Activated CD8-positive, alpha-beta memory T cell treated with anti-CD3 and anti-CD28 coated beads for 24 hours (primary cell): ENCODE measurements at places on chromosomes 7 and 10.

DNA sequence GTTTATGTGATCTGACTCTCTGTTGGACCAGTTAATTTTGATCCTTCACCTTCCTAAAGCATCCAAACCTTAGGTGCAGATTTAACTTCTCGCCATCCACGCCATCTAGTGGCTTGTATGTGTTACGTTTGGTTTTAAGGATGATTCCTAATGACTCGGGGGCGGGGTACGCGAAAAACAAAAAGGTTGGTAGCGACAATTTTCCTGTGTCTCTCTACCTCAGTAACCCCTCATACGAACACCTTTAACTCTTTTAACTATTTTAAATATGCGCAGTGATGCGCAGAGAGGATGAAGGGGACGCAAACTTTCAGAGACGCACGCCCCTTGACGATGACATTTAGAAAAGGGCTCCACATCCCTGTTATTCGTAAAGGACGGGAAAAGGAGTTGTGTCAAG lies 714 bp upstream of the KCND2 start:
- no peak for DNase-seq

DNA sequence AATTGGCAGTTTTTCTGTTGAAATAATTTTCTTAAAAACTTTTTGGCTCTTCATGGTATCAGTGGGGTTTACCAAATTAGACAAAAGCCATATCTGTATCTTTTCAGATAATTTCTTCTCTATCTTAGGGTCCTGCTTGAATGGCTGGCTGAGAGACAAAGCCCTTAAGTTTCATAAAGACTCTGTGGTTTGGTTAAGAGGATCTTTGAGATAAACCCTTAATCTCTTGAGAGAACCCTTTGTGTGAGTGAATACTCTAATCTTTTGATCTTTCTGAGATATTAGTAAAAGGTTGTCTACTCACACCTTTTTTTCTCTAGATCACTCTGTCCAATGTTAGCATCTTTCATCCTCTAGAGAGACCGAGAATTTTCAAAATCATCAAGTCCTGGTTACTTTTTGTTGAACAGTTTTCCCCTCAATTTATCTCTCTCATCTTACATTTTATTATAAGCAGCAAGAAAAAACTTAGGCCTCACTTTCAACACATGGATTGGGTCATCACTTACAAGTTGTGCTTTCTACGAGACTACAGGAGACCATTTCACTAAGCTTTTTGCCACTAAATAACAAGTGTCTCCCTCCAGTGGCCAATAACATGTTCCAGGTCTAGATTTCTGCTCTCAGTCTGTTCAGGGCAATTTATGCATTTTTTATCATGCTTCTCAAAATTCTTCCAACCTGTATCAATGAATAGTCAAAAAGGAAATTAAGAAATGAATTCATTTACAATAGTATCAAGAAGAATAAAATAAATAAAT lies 28.4 kb downstream of the DNAJC9 start:
- DNase-seq = no peak

GRCh38 chr7:133139350-133139749 lies 57.5 kb upstream of the CHCHD3 start:
- no peak for DNase-seq

GRCh38 chr10:7662522-7662921 lies 4.2 kb downstream of the ITIH5 start:
- DNase-seq = no peak

GRCh38 chr10:14971867-14972448 lies 12.8 kb downstream of the MEIG1 start:
- DNase-seq = peak; percentile 75

DNA sequence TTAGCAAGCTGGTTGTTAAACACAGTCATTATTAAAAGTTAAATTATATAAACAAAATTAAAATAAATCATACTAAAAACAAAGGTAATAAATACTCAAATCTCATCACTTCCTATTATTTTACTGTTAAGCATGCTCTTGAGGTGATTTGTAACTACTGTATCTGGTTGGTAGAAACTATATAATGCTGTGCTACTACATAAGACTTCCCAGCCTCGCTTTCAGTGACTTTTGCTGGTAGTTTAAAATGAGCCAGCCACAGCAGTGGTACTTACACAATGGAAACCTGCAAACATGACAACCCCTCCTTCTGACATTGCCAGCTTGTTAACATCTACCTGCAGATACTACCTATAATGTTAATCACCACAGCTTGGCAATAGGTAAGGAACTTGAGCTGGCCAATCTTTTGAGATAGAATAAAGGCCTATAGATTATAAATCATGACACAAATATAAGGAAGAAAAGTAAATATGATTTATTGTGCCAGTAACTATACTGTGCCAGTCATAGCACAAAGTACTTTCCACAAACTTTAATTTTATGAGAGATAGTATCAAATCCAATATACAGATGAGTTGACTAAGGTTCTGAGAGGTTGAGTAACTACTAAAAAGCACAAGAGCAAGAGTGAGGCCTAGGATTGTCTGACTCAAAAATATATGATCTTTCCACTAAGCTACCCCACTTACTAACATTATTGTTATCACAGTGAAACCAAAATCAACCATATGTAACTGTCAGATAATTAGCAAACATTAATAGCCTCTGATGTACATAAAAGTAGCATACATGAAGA lies 181.1 kb upstream of the ASAH2 start:
- DNase-seq = no peak

DNA sequence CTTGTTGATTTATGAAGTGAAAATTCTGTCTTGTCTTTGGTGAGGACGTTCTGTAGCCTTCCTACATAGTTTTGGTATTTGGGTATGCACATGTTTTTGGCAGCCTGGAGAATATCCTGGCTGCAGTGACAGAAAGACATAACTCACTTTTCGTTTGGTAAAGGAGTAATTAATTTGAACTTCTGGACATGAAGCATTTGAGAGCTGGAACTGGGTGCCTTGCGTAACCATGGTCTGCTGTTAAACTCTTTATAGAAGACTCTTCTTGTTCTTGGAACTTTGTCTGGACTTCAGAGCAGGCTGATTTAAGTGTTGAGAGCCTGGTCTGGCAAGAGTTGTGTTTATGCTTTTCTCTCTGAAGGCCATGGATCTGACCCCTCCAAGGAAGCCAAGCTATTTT lies 231.3 kb downstream of the LRMDA start:
- DNase-seq = no peak

- DNase-seq = no peak
Observed at GRCh38 chr7:46162609-46163008, 241.5 kb upstream of the IGFBP3 start.

GRCh38 chr10:17256627-17257026 lies 28.6 kb downstream of the VIM start:
- no peak for DNase-seq

DNA sequence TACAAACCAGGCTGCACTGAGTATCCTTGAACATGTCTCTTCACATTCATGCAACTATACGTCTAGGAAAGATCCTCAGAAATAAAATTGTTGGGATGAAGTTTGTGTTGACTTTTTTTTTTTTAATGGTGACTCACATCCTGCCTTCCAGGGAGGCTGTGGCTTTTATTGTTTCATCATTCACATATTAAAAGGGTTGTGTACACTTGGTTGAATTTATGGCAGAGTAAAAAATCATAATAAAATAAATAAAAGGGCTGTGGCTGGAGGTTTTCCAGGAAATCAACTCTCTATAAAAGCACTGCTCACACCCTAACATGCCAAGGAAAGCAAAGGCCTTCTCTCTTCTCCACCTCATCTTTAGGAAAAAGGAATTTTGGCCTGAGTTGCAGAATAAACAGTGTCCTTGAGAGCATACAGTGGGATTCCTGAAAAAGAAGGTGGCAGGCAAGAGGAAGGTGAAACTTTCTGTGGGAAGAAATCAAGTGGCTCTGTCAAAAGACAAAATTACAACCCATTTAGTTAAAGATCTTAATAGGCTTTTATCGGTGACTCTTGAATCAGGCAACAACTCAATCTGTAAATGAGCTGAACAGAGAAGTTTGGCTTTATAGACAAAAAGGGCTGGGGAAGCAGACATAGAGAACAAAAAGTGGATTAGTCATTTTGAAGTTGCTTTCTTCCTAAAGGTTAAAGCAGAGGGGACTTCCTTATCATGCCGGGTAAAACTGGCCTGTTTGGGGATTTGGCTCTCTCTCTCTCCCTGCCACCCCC lies 41.6 kb upstream of the FHIP2A start:
- DNase-seq = no peak

DNA sequence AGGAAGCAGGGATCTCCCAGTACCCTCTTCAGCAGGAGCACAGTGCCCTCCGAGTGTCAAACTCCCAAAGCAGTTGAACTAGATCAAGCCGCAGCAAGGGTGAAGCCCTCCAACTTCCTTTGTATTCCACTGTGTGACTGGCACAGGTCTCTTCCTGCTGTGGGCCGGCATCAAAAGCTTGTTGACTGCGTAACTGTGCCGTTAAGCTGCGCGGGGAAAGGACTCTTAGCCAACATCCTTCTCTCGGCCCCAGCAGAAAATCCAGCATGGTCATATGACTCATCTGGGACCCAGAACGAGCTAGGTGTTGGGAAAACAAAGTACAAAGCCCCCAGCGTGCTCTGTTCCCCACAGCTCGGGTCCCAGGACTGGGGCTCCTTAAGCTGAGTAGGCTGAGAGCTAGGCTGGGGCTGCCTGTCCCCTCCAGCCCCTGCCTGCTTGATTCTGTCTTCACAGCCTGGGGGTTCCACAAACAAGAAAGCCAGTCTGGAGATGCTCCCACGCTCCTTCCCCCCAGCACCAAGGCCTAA lies 52.2 kb downstream of the COL17A1 start:
- DNase-seq = no peak

- DNase-seq = no peak
Observed at GRCh38 chr10:127243490-127244272, 47.3 kb upstream of the INSYN2A start.

GRCh38 chr7:4709187-4709586 lies 27.1 kb downstream of the FOXK1 start:
- DNase-seq = no peak

DNA sequence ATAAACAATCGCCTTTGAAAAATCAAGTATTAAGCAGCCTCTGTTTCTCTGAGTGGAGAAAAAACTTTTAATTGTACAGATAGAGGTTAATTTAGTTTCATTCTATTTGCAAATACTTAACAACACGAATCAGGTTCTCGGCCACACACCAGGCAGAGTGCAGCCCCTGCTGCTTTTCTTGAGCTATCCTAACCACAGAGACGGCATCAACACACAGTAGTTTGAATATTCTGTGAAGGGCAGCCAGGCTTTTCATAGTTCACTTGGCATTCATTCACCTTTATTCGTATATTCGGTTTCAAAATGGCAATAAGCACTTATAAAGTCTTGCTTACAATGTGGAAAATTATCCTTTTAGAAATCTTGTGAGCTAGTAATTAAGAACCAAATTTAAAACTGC lies 5.7 kb downstream of the ADARB2 start:
- no peak for DNase-seq

- no peak for DNase-seq
Observed at GRCh38 chr10:121281576-121281975, 316.7 kb downstream of the FGFR2 start.

- no peak for DNase-seq
Observed at GRCh38 chr10:5556576-5556975, 31.8 kb downstream of the CALML3 start.

DNA sequence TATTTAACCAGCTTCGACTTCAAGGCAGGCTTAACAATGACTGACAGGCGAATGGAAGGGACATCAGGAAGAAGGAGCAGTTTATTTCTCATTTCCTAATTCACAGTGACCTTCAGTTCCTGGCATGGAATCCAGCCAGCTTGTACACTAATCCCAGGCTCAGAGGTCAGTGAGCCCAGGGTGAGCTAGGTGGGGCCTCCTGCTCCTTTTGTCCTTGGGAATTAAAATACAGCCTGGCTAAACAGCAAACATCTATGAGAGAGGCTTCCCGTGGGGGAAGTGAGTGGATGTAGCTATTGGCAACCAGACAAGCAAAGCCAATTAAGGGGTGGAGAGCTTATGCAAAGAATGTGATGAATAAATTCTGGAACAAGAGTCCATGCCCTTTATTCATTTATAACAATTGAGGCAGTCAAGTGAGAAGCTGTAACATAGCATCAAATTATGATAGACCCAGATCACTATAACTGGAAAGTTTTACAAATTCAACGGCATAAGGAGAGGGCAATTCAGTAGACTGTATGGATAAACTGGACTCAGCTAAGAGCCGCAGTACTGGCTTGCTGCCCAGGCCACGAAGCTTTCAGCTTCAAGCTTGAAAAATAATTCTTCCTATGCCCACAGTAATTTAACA lies 57.1 kb downstream of the STK17A start:
- DNase-seq = no peak

- DNase-seq = no peak
Observed at GRCh38 chr7:50121286-50121685, 28.2 kb upstream of the ZPBP start.

DNA sequence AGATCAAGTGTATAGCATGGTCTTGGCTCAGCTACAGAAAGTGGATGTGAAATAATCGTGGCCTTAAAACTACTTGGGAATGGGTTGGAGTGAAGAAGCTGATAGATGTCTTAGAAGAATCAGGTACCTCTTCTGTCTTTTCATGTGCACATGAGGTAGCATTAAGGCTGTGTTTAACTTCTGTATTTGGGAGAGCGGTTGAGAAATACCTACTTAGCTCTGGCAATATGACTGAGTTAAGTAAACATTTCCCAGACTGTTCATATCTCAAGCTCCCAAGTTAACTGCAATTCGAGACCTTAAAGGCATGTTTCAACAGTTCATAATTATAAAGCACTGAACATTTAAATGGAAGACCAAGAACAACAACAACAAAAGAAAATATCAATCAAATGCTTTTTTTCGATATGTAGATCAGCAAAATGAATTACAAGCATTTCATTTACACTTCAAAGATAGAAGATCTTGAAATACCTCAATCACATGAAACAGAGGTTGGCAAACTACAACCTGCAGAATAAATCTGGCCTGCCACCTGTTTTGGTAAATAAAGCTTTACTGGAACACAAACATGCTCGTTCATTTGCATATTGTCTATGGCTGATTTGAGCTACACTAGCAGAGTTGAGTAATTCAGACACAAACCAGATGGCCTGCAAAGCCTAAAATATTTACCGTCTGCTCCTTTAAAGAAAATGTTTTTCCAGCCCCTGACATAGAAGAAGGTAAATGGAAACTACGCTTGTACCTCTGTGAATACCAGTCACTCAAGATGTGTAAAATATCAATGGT lies 337.1 kb upstream of the GLI3 start:
- no peak for DNase-seq

DNA sequence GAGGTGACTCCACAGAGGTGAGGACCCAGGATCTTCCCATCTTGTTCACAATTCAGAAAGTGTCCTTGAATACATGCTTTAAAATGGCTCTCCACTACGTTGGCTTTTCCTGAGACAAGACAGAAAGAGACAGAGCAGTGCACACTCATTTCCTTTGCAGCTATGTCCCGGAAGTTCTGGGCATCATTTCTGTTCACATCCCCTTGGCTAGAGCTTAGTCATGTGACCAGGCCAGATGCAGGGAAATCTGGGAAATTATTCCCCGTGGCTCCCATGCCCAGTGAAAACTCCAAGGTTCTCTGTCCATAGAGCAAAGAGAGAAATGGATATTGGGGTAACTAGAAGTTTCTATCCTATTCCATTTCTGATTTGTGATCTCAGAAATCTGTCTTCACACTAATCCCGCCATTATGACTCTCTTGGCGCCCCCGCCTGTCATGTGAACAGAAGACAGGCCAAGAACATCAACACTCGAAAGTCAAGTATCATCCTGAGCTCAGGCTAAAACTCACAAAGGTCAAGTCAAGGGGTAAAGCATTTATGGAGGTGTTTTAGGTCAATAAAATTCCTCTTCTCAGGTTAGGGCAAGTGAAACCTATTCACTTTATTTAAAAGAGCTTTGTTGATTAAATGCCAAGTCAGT lies 251.4 kb upstream of the HABP2 start:
- DNase-seq = no peak

GRCh38 chr10:60729106-60729505 lies 49.2 kb upstream of the CDK1 start:
- DNase-seq = no peak
